Stimulated activated CD4-positive, alpha-beta T cell treated with anti-CD3 and anti-CD28 coated beads, Interleukin-2, amount 100 ng/mL, for 4 hours (primary cell): ENCODE measurements at places on chromosomes 5 and 9.

GRCh38 chr5:34542818-34543217 is 113.3 kb upstream of the RAI14 start:
- DNase-seq, result no peak

DNA sequence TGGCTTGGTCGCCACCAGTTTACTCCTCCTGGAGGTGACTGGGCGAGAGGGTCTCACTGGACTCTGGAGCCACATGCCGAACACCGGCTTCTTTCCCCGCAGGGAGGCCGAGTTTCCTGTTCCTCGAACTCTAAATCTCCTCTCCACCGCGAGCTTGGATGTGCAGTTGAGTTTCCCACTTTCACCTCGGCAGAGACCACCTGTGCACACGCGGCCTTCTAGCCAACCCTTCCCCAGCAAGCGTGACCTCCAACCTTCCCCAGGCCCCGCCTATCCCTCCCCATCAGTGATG is 380.1 kb downstream of the IRX2 start:
- no peak for DNase-seq

DNA sequence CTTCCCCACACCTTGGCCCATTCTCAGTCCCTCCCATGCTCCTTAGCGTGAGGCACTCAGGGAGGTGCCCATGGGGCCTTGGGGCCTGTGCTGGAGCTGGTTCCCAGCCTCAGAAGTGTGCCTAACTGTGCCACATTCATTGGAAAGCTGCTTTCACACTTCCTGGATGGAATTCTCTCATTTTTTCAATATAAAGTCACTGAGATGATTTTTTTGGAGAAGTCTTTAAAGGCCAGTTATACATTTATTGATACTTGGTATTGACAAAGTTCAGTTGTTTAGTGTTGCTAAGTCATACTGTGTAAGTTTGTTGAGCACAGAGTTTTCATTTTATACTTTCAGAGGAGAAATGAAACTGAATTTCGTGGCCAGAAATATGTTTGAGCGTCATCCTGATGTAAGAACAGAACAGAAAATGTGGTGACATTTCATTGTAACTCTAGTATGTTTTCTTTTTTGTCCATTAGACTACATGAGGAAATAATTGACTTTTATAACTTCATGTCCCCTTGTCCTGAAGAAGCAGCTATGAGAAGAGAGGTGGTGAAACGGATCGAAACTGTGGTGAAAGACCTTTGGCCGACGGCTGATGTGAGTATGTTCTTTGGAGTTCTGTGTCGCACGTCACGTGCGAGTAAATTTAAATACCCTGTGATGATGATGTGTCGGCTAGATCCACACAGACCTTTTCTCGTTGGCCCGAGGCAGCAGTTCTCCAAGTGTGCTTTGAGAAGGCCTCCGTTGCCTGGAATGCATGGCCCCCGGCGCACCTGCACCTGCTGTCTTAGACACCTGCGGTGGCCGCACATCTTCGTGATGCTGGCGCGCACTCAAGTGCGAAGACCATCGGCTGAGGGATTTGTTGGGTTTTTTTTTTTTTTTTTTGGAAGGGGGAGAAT is 24.1 kb downstream of the TENT4A start:
- no peak for DNase-seq

- no peak for DNase-seq
Measured at GRCh38 chr9:116219686-116220085, 66.1 kb downstream of the PAPPA start.

GRCh38 chr9:81724242-81724889 is 35.0 kb upstream of the TLE1 start:
- DNase-seq, result no peak

DNA sequence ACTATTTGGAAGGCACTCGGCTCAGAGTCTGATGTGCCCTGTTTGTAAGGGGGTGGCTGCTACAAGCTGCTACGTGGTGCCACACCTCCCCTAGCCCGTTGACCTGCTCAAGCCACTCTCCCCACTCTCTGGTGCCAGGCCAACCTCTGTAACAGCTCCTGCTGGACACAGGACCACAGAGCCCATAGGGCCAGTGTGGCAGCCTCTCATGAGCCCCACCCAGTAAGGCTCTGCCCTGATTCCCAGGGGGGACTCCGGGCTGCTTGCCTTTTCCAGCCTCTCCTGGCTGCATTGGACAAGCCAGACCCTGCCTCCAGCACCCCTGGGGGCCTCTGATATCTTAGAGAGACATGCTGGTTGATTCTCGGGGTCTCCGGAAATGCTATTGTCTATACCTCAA is 53.3 kb upstream of the ANGPTL2 start:
- DNase-seq, result no peak

- no peak for DNase-seq
Measured at GRCh38 chr9:125332527-125332926, 70.9 kb downstream of the GAPVD1 start.

GRCh38 chr5:92809855-92810465 is 771.1 kb downstream of the NR2F1-AS1 start:
- DNase-seq, result no peak

DNA sequence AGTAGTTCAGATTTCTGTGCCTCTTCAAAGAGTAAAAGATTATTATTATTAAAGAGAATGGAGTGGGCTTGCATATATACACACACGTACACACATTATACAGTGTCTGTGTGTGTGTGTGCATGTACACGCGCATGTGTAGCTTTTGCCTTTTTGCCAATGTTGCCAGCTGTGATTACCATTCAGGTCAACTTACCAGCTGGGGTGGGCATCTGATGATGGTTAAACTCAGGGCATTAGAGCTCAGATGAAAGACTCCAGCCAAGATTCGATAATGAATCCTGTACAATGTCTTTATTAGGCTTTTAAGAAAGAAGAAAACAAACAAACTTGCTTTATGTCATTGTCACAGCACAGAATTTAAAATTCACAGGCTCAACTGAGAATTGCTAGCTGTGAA is 296.5 kb upstream of the DMAC1 start:
- DNase-seq, result no peak

- no peak for DNase-seq
Measured at GRCh38 chr5:178186427-178186826, 744 bp downstream of the GMCL2 start.

- no peak for DNase-seq
Measured at GRCh38 chr9:107438211-107439031, 51.1 kb downstream of the KLF4 start.
